ENCODE measurements at places on chromosomes 3 and 15.
A peak's percentile ranks its signal among the peaks of the same experiment; 100 is the strongest.

DNA sequence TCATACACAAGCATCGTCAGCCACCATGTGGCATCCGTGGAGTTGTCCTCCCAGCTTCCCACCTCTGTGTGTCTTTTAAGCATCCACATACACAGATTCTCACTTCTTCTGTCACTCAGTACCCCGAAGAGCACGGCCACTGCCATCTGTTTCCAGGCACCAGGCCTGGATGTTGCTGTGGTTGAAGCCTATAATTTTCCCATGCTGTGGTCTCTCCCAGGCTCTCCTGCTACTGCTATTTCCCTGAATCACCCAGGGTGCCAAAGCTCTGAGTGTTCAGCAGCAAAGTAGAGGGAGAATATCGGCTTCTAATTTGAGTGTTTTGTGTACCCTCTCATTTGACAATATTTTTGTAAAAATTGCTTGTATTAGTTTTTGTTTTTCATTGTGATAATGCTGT, 265.7 kb downstream of the DIPK2A start:
- no peak for DNase-seq

GRCh38 chr15:55250392-55250791, 39.2 kb downstream of the RAB27A start:
- peak; percentile 29 for DNase-seq

- DNase-seq: no peak
These were observed 15.0 kb downstream of the PDIA5 start for GRCh38 chr3:123081718-123082369.

DNA sequence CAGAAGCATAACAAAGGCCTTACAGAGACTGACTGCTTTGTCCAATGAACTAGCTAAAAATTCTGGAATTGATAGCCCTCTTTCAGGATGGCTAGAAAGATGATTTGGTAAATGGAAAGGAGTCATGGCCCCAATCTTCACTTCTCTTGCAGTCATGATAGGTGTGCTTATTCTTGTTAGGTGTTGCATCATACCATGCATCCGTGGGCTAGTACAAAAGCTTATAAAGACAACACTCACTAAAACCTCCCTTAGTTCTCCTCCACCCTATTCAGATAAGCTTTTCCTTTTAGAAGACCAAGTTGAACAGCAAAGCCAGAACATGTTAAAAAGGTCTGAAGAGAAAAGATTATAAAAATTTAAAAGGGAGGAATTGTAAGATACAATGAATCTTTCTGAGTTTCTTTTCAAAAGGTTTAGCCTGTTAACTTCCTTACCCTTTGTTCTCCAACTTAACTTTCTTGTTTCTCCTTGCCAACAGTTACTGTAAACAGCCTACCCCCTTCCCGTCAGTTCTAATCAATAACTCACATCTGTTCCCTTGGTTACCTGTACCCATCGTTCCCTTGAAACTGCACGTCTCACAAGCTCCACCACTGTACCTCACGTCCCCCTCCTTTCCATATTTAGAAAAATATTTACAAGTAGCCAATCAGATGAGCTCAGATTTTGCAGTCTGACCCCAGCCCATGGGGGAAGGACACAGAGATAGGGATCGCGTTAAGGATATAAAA, 105.8 kb downstream of the ZBBX start:
- DNase-seq: no peak

- DNase-seq: no peak
These were observed 53.5 kb downstream of the PFN2 start for GRCh38 chr3:149917124-149917667.

DNA sequence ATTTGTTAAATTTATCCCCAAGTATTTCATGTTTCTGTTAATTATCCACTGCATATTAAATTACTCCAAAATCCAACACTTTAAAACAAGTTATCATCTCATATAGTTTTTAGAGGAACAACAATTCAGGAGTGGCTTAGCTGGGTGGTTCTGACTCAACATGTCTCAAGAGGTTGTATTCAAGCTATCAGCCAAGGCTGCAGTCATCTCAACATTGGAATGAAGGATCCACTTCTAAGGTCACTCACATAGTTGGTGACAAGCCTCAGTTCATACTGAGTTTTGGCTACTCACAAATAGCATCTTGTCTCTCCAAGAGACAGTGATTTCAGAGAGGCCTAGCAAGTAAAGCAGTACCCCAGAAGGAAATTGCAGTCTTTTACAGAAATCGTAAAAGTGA, 134.7 kb downstream of the NR2E3 start:
- no peak for DNase-seq

GRCh38 chr3:94241986-94242385, 179.1 kb downstream of the NSUN3 start:
- no peak for DNase-seq

GRCh38 chr3:54146506-54147239, 24.3 kb downstream of the CACNA2D3 start:
- DNase-seq: no peak

- DNase-seq: peak; percentile 48
These were observed 7.4 kb downstream of the GLB1 start for GRCh38 chr3:33089515-33089914.

- no peak for DNase-seq
These were observed 32.6 kb downstream of the ALS2CL start for GRCh38 chr3:46660543-46661523.

- DNase-seq: no peak
These were observed 16.7 kb downstream of the MCTP2 start for GRCh38 chr15:94247789-94248638.

DNA sequence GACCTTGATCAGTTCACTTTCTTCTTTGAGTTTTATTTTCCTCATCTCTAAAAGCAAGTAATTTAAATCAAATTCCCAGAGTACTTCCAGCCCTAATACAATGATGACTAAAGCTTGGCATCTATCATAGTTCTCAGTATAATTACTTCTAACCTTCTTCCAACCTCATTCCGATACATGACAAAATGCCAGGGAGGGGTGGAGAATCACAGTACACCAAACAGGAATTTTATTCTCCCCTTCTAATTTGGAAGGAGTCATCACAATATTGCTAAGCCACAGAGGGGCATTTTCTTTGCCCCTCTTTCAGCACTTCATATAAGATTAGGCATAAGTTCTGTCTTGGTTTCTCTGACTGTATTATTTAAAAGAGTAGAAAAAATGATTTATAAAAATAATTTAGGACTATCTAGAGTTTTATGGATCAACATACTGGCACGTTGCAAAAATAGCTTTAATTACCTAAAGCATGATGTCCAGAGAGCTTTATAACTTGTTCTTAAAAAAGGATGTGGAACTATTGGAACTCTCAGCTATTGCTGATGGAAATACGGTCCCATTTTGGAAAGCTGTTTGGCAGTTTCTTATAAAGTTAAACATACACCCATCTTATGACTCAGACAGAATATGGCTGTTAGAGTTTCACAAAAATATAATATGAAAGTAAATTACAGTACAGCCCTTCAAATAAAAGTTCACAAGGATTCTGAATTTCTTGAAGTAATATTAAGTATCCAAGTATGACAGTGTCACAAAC, 86.9 kb upstream of the UBE2E2 start:
- DNase-seq: no peak

DNA sequence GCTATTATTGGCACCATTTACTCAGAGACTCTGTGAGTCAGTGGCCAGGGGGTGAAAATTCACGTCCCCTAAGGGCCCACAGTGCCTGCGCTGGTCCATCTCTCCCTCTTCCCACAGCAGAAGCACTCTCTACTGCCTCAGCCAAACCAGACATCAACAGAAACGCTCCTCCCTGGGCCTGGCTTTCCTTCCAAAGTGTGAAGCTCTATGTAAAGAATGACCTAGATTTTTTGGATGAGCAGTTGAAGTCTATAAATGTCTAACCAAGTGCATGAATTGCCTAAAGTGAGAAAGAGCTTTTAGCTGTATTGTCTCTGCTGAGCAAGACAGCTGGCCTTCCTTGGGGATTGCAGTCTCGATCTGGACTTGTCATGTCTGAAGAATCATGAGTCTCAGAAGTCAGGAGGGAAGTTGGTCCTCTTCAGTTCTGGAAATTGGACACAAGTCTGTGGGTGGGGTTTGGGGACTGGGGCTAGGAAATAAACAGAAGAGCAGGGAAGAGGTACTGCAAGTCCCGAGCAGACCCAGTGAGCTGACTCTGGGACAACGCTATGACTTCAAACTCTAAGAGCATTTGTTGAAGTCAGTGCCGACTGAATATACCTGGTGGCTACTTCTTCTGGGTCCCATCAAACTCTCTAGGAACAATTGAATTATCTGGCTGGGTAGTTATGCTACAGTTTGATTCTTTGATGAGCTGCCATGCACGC, 29.0 kb downstream of the RASGRP1 start:
- no peak for DNase-seq

DNA sequence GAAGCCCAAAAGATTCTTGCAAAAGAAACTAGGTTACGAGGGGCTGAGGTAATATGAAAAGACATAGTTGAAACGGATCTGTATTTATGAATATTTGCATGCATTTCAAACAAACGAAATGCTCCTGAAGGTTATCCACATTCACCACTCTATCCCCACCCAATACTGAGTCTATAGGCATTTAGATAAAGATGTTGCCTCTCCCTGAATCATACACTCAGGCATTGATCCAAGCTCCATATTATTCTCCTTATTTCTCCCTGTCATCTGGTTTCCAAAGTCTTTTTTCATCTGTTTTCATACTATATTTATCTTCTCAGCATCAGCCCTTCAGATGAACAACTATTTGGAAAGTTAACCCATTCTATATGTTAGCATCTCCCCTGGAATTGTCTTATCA, 492.5 kb upstream of the TGFBR2 start:
- no peak for DNase-seq

GRCh38 chr3:77526573-77527113, 486.7 kb downstream of the ROBO2 start:
- no peak for DNase-seq
